ENCODE measurements at places on chromosomes 3 and 15.

- DNase-seq: peak; percentile 10
These were observed 45.7 kb downstream of the C2CD4B start for GRCh38 chr15:62119227-62119864.

GRCh38 chr15:42992626-42993025 is 72.0 kb upstream of the TTBK2 start:
- no peak for DNase-seq

- DNase-seq: no peak
These were observed 25.9 kb upstream of the SLC41A3 start for GRCh38 chr3:126109880-126110235.

DNA sequence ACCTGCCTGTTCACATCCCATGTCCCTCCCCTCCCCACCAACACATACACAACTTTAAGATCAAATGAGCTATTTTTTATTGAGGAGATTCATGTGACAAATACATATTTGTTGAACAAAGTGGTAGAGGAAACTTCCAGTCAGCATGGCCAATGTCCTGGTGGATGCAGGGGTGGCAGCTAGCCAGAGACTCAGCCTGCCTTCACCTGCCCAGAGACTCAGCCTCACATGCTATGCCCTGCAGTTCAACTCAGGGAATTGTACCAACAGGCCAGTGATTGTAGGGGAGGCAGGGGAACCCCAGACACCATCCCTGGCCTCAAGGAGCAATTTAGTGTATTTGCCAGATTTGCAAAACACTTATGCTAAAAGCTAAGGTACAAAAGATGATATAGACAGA is 136.6 kb downstream of the OPA1 start:
- no peak for DNase-seq

DNA sequence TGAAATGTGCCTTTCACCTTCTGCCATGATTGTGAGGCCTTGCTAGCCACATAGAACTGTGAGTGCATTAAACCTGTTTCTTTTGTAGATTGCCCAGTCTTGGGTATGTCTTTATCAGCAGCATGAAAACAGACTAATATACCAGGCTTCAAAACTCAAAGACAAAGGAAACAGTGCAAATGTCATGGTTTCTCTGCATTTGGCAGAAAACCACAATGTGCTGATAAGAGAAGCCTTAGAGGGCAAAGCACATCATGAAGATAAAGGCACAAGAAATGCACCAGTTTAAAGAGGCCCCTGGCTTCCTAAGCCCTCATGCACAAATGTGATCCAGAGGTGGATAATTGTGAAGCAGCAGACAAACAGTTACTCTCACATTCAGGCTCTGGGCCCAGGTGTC is 259.2 kb downstream of the CPNE4 start:
- DNase-seq: no peak

DNA sequence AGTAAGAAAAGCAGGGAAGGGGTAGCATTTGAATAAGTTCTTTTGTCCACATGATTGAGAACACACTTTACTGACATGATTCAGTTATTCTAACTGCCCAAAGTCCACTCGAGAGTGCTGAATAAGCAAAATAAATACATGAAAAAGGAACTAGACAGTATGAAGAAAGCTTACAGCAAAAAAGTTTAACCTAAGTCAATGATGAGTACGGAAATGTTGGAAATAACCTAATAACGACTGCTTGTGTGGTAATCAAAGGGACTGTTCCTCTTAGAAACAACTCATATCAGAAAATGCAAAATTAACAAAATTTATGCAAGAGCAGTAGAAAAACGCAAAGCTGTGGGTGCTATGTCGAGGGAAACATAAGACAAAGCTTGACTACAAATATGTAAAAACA is 36.6 kb downstream of the DMXL2 start:
- no peak for DNase-seq

DNA sequence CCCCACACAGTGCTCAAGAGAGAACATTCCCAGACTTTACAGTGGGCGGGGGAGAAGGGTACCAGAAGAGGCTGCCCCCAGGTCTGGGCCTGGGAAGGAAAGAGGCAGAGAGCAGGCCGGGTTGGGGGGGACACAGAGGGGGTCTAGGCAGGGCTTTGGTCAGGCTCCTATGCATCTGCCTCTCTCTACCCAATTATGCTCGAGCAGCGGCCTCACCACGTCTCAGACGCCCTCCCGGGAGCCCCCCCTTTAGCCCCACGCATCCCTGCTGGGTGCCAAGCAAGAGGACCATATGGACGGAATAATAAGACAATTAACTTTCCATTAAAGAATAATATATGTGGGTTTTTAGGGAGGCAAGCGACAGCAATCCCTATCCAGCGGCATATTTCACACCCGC is 32.8 kb downstream of the CACNA2D2 start:
- DNase-seq: no peak

- DNase-seq: no peak
These were observed 150.6 kb upstream of the ROPN1 start for GRCh38 chr3:124142389-124142970.

DNA sequence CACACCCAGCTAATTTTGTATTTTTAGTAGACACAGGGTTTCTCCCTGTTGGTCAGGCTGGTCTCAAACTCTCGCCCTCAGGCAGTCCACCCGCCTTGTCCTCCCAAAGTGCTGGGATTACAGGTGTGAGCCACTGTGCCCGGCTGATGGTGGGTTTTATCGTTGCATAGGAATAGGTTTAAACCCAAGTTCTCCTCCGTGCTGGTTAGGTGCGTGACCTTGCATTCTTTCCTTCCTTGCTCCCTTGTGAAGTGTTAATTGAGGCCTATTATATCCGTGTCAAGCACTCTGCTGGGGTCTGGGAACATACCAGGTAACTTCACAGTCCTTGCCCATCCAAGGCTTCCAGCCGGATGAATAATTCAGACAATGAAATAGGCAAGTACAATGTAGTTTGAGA is 19.3 kb upstream of the ETV5 start:
- no peak for DNase-seq

All from NCI-H2029 (cell line).